Lower lobe of right lung (tissue), 2 donors: ENCODE measurements at places on chromosomes 6 and 20.

GRCh38 chr20:3245156-3245555, 6.2 kb upstream of the SLC4A11 start:
- DNase-seq: no peak

DNA sequence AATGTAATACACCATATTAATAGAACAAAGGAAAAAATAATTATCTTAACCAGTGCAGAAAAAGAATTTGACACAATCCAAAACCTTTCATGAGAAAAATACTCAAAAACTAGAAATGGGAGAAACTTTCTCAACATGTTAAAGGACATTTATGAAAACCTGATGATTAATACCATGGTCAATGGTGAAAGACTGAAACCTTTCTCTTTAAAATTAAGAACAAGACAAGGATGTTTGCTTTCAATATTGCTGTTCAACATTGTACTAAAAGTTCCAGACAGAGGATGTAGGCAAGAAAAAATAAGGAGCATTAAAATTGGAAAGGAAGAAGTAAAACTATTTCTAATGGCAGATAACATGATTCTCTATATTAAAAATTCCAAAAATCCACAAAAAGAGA, 981.3 kb upstream of the FLRT3 start:
- DNase-seq: no peak

DNA sequence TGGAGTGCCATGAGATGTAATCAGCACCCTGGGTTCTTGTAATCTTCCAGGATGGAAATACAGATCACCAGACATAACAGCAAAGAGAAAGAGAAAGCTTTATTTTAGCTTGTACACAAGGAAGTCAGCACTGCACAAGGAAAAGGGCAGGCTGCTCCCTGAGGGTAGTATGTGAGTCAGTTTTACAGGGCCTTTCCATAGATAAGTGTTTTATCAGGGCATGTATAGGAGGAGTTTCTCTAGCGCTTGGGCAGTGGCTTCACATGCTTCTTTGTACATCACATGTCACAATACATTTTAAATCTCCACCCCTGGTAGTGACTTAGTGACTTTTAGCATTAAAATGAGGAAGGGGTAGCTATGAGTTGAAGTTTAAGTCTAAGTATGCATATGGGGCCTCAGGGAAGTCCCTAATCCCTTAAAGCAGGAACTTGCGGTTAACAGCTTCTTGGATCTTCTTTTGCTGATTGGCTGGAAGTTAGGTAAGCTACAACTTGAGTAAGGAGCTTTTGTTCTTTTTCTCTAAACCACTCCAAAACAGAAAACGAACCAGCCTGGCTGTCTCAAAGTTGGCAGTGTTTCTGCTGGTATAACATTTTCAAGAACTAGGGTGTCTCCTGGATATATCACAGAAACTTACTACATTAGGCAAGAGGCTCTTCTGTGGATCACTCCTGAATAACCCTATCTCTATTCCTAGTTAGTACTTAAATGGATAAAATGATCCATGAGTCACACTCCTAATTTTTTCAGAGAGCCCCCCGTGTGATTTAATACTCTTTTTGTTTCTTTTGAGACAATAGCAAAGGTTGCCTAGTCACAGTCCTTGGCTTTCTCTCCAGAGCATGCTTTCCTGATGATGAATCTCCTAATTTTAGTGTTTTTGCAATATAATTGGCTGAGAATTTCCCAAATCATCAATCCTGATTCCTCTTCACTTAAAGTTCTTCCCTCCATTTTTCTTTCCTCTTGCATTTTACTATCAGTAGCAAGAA, 60.2 kb downstream of the MRAP2 start:
- no peak for DNase-seq

DNA sequence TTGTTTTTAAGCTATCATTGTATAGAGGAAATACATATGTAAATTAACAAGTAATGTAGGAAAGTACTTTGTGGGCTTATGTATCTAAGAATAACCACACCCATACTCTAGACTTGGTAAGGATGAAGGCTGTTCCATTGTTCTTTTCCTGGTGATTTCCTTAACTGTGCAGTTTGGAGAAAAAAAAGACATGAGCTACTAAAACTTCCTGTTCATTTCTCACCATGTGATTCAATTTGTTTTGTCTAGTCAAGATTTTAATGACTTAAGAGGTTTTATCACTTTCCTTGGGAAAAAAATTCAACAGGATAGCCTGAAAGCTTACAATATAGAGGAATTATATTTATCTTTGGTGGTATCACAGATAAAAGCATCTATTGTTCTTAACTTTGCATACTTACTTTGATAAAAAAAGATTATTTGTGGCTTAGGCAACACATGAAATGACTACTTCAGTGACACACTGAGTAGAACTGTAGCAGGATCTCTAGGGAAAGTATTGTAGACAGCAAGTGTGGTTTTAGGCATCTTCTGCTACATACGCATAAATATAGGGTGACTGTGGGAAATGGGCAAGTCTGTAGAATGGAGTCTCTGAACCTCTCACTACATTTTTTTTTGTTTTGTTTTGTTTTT, 80.3 kb downstream of the GJA1 start:
- DNase-seq: no peak

- no peak for DNase-seq
These were observed 7.8 kb downstream of the PDE10A start for GRCh38 chr6:165655191-165655590.

DNA sequence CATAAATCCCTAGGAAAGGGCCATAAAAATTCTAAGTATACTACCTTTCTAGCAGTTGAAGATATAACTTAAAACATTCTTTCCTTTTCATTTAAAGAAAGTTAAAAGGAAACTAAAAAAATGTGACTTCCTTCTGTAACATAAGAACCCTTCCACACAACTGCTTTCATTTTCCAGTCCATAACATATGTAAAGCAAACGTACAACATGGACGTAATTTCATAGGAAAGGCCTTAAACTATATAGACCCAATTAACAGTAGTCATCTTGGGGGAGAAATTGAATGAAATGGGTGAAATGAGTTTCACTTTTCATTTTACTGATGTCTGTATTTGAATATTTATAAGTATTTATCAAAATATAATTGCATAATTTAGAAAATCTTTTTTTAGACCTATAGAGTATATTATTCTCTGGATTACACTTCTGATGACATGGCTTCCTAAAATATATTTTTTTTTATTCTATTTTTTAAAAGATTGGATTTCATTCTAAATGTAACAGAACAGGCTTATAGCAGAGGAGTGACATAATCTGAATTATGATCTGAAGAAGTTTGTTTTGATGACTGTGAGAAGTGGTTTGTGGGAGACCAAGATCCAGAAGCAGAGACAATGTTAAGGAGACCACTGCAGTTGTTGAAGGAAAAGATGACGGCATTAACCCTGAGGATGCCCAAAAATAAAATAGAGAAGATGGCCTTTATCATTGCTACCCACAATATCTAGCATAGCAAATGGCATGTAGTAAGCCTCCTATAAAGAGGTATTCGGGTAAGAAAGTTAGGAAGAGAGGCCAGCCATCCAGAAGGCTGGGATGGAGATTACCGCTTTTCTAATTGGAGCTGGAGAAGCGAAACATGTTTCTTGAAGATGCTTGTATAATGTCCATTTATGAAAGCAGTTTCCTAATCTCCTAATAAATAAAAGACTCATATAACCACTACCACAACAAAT, 260.4 kb downstream of the PTPRK start:
- no peak for DNase-seq

DNA sequence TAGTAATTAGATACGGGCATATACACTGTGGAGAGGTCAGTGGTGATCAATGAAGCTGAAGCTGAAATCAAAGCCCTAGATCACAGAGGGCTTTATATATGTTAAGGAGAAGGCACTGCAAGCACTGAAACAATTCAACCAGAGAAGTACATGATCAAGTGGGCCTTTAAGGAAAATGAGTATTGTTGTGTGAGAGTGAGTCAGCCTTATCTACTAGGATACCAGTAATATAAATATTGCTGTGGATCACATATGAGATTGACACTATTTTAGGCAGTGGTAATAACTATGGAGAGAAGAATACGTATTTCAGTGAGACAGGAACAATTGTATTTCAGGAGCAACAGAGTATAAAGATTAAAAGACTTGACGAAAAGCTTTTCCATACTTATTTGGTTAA, 1172.2 kb upstream of the GJE1 start:
- no peak for DNase-seq

DNA sequence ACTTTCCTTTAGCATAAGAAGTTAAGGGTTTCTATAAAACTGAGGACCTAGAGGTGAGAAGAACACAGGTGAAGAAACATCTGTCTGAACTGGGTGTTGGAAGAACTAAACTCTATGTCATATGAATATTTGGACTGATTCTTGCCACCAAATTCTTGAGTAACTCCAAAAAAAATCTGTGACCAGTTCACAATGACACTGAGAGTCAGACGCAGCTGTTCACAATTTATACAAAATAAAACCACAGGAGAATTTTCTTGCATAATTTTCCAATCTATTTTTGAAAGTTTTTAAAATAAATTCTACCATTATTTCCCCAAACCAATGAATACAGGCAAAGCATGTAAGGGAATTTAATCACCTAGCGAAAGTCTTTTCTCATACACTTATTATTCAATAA, 148.1 kb upstream of the TCF21 start:
- no peak for DNase-seq

GRCh38 chr6:74087899-74088298, 391.9 kb downstream of the CD109 start:
- DNase-seq: no peak

- DNase-seq: no peak
These were observed 35.3 kb downstream of the ELOVL2 start for GRCh38 chr6:11008821-11009220.

- DNase-seq: no peak
These were observed 12.2 kb downstream of the BACH2 start for GRCh38 chr6:90284236-90285041.

DNA sequence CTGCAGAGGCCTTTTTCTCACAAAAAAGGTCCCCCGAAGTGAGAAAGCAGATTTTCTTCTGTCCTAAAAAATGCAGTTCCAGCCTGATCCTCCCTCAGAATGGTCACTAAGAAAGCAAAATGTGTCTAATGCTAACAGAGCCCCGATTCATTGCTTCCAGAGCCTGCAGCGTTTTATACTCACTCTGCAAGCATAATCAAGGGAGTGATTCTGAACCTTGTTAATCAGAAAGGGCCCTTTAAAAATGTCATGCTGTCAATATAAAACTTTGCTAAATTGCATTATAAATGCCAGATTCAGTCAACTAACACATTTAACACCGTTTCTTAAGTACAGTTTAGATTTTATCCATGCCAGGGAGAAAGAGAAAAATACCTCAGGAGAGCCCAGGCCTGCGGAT, 202.8 kb downstream of the CD83 start:
- DNase-seq: no peak

DNA sequence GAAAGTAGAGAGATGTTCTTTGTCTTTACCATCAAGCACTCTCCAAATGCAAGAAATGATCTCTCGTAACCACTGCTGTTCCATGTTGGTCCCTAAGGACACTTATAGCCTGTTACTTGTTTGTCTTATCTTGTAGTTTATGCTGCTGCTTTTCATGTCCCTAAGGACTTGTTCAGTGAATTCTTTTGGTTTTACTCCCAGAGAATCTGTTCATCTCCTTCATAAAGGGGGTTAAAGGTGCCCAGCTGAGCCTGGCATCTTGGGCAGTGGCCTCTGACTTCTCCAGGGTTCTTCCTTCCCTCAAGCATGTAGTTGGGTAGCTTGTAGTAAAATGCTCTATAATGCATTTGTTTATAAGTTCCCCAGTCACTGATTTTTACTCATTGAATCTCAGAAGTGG, 864 bp upstream of the PKIG start:
- DNase-seq: no peak

- no peak for DNase-seq
These were observed 77.5 kb upstream of the TRAF3IP2 start for GRCh38 chr6:111683157-111683556.

DNA sequence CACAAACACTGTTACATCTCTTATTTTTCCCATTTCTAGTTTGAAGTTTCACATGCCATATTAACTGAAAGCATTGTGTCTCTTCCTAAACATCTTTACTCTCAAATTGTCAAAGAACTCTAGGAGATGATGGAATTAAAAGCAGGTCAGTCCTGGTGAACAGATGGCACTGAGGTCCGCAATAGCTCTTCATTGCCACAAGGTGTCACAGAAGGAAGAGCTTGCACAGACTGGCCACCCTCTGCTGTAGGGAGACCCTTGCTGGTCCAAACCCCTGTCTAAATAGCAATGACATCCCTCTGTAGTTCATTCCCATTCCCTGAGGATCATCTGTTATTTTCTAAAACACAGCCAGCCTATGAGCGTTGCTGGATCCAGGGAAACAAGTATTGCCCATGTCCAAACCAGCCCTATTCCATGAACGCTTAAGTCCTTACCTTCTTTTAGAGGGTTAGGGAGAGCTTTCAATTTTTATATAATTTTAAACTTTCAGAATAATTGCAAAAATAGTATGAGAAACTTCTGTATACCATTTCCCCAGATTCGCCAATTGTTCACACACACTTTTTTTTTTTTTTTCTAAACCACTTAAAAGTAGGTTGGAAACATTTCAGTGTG, 10.1 kb upstream of the HDAC2 start:
- DNase-seq: no peak

DNA sequence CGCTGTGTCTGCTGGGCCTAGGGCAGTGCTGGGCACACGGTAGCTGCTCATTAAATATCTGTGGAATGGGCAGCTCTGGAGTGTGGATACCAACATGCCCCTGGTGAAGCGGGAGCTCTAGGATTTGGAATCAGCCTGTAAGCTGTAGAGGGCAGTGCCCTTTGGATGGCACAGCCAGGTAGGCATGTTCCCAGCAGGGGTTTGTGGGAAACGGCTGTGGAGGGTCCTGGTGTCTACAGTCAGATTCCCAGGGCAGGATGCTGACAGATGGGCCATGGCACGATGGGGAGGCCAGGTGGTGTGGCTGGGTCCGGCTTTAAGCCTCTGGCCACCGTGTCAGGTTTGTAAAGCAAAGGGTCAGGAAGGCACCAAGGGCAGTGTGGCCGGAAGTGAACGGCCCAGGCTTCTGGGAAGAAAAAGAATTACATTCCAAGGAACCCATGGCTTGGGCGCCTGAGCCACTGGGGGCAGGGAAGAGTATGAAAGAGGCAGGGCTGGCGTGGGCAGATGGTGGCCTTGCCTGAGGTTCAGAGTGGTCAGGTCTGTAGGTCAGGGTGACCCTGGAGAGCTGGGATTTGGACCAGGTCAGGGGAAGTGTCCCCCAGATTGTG, 44.8 kb downstream of the UBE2V1 start:
- no peak for DNase-seq

GRCh38 chr6:13296536-13296997, 31.8 kb downstream of the TBC1D7 start:
- no peak for DNase-seq

DNA sequence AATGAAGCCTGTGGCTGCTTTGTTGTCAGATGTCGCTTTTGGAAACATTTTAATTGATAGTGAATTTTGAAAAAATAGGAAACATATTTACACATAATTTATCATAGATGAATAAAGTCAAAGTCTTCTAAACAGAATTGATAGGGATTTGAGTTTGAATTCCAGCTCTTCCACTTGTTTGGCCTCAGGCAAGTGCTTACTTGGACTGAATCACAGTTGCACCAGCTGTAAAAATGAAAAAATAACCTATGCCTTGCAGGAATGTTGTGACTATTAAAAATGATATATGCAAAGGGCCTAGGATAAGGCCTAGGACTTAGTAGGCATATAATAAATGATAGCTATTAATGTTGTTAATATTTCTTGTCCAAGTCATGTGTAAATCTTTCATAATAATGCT, 618.5 kb upstream of the MMS22L start:
- DNase-seq: no peak

GRCh38 chr6:156948807-156949206, 171.6 kb downstream of the ARID1B start:
- no peak for DNase-seq

- no peak for DNase-seq
These were observed 1.0 kb downstream of the SIM1 start for GRCh38 chr6:100463630-100464161.

- no peak for DNase-seq
These were observed 3.3 kb downstream of the PDE7B start for GRCh38 chr6:135854799-135855198.
